Breast epithelium (tissue), 4 donors: ENCODE measurements at places on chromosomes 2 and 18.

DNA sequence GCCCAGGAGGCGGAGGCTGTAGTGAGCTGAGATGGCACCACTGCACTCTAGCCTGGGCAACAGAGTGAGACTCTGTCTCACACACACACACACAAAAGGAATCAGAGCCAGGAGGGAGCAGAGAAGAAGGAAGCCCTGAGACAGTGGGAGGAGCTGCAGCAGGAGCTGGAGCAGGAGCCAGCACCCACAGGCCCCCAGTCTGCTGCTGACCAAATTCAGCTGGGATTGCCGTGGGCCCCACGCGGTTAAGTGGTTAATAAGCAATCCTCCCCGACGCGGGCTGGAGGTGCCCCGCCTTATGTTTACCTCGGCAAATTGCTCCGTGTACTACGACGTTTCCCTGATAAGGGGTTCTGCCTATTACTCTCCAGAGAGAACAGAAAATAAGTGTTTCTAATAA is 265.3 kb downstream of the TWIST2 start:
- H3K4me3 ChIP-seq, result no peak overlapping the region
- H3K27me3 ChIP-seq, result no peaks in the 10 kb centered on the region
- peaks cover 12% of the 10 kb centered on the region for H3K4me1 ChIP-seq
- H3K27ac ChIP-seq, result no peak overlapping the region

DNA sequence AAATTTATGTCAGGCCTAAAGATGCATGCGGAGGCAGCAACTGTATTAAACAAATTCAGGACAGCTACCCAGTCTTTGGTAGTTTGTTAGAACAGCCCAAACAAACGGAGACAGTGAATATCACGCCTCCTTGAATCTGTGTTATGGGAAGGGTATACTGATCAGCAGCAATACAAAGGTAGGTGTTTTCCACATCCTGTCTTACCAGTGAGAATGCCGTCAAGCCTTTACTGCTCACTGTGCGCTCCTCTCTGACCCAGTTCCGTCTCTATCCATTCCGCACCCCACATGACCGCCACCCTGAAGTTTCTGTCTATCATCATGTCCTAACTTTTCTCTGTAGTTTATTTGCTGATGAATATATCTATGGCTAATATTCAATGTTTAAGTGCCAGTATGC is 473.3 kb downstream of the LPIN1 start:
- no peak overlapping the region for H3K27ac ChIP-seq
- no peak for DNase-seq
- no peak overlapping the region for H3K4me3 ChIP-seq
- no peaks in the 10 kb centered on the region for H3K27me3 ChIP-seq
- H3K4me1 ChIP-seq, result no peaks in the 10 kb centered on the region
- no peaks in the 10 kb centered on the region for H3K36me3 ChIP-seq

DNA sequence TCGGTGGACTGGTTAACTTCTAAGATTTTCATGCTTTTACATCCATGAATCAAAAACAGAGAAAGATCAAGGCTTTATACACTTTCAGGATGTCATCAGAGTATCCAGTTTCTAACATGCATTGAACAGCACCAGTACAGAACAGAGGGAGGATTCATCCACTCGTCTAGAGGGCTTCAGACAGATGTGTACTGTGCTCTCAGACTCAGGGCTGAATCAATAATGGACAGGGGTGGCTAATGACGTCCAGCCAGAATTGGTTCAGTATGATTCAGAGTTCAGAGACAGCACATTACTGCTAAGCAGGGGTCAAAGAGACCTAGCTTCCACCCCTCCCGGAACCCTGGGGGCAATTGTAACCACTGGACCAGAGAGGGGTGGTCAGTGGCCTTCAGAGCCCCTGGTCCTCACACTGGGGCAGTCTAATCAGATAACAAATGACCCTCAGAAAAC is 37.3 kb downstream of the RNU4ATAC start:
- H3K36me3 ChIP-seq, result no peaks in the 10 kb centered on the region
- no peak overlapping the region for H3K4me3 ChIP-seq
- DNase-seq, result no peak

DNA sequence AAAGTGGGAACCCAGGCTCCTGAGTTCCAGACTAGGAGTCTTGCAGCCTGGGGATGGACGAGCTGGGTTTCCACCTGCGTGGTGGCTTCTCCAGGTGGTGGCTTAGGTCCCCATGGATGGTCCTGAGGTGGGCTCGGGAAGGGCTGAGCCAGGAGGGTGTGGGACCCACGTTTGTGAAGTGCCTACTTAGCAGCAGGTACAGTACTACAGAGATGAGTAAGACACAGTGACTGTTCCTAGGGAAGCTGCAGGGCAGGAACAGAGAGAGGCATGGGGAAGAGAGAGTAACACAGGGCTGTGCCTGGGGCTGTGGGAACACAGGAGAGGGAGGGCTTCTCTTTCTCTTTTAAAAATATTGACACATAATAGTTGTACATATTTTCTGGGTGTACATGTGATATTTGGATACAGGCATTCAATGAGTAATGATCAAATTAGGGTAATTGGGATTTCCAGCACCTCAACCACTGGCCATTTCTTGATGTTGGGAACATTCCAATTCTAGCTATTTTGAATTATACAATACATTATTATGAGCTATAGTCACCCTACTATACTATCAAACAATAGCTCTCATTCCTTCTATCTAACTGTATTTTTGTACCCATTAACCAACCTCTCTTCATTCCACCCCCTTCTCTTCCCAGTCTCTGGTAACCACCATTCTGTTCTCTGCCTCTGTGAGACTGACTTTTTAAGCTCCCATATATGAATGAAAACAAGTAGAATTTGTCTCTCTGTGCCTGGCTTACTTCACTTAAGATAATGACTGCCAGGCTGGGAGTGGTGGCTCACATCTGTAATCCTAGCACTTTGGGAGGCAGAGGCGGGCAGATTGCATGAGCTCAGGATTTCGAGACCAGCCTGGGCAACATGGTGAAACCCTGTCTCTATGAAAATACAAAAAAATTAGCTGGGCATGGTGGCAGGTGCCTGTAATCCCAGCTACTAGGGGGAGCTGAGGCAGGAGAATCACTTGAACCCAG is 15.0 kb downstream of the TOGARAM2 start:
- H3K4me1 ChIP-seq, result no peaks in the 10 kb centered on the region
- no peak overlapping the region for H3K27ac ChIP-seq
- H3K27me3 ChIP-seq, result no peaks in the 10 kb centered on the region
- H3K36me3 ChIP-seq, result no peaks in the 10 kb centered on the region
- H3K4me3 ChIP-seq, result no peak overlapping the region

GRCh38 chr18:13499803-13500202 is 226.6 kb downstream of the FAM210A start:
- no peak overlapping the region for H3K4me3 ChIP-seq
- no peaks in the 10 kb centered on the region for H3K27me3 ChIP-seq
- H3K36me3 ChIP-seq, result no peaks in the 10 kb centered on the region
- DNase-seq, result no peak
- H3K27ac ChIP-seq, result peak overlapping the region; percentile 77

- no peak for DNase-seq
- no peak overlapping the region for H3K4me3 ChIP-seq
- H3K27me3 ChIP-seq, result peaks cover 66% of the 10 kb centered on the region
- no peaks in the 10 kb centered on the region for H3K4me1 ChIP-seq
- H3K27ac ChIP-seq, result no peak overlapping the region
Measured at GRCh38 chr2:26696351-26696816, 3.9 kb downstream of the KCNK3 start.

- H3K4me1 ChIP-seq, result no peaks in the 10 kb centered on the region
- DNase-seq, result no peak
- no peak overlapping the region for H3K4me3 ChIP-seq
- no peak overlapping the region for H3K27ac ChIP-seq
- H3K27me3 ChIP-seq, result no peaks in the 10 kb centered on the region
Measured at GRCh38 chr2:178949584-178949983, 100.4 kb downstream of the CCDC141 start.

DNA sequence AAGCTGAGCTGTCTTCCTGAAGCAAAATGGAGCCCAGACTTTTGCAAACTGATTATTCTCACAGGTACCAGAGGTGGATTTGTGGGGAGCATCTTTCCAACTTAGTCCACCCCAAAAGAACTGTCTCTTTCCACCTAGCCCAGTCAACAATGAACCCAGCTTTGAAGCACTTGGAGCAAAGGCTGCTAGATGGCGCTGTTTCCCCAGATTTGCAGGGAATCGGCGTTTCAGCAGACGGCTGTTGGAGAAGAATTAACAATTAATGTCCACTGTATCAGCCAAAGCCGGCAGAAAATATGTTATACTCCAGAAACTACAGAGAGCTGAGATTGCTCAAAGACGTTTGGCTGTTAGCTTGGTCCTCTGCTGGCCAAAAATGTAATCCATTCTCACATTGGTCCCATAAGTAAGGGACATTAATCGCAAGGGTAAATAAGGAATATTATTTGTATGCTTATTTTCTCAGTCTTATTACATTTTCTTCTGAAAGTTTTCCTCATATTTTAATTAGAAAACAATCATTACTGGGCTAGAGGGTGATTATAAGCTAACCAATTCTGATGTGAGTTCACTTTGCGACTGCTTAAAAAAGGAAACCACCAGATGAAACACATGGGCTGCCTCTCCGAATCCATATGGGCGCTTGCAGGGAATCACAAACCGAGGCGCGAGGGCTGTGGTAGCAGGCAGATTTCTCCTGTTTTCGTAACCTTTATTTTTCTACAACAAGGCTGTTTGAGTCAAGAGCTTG is 423.8 kb upstream of the MEX3C start:
- H3K4me1 ChIP-seq, result no peaks in the 10 kb centered on the region
- H3K27me3 ChIP-seq, result no peaks in the 10 kb centered on the region
- H3K4me3 ChIP-seq, result no peak overlapping the region
- peak; percentile 42 for DNase-seq
- no peak overlapping the region for H3K27ac ChIP-seq
- no peaks in the 10 kb centered on the region for H3K36me3 ChIP-seq

- H3K27me3 ChIP-seq, result no peaks in the 10 kb centered on the region
- H3K27ac ChIP-seq, result no peak overlapping the region
- H3K4me3 ChIP-seq, result no peak overlapping the region
- H3K4me1 ChIP-seq, result peaks cover 17% of the 10 kb centered on the region
Measured at GRCh38 chr18:10053861-10054260, 140.0 kb downstream of the VAPA start.

GRCh38 chr2:234687718-234688475 is 191.0 kb upstream of the ARL4C start:
- no peak overlapping the region for H3K27ac ChIP-seq
- no peaks in the 10 kb centered on the region for H3K27me3 ChIP-seq
- no peak overlapping the region for H3K4me3 ChIP-seq
- H3K36me3 ChIP-seq, result no peaks in the 10 kb centered on the region
- no peaks in the 10 kb centered on the region for H3K4me1 ChIP-seq

GRCh38 chr2:130393318-130393910 is 37.6 kb downstream of the PTPN18 start:
- H3K27me3 ChIP-seq, result no peaks in the 10 kb centered on the region
- no peaks in the 10 kb centered on the region for H3K4me1 ChIP-seq
- H3K36me3 ChIP-seq, result no peaks in the 10 kb centered on the region
- no peak overlapping the region for H3K4me3 ChIP-seq
- no peak overlapping the region for H3K27ac ChIP-seq
- no peak for DNase-seq

DNA sequence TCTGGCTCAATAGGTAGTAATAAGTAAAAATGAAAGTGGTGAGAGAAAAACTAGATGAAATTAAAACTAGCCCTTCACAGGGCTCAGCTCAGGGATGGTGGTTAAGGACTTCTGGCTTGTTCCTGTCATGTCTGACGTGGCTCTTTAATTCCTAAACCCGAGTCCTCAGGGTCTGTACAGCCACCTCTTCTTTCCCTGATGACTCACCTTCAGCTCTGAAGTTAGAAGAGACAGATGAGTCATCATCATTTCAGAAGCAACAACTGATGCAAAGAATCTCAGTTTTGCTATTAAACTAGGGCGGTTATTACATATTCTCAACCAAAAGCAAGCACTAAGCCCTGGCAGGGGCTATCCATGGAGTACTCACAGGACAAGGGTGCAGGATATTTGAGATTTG is 24.0 kb upstream of the ITGB6 start:
- H3K4me1 ChIP-seq, result peaks cover 73% of the 10 kb centered on the region
- H3K4me3 ChIP-seq, result no peak overlapping the region
- no peaks in the 10 kb centered on the region for H3K36me3 ChIP-seq
- DNase-seq, result no peak
- peak overlapping the region; percentile 90 for H3K27ac ChIP-seq

- DNase-seq, result no peak
- H3K27me3 ChIP-seq, result no peaks in the 10 kb centered on the region
- no peaks in the 10 kb centered on the region for H3K4me1 ChIP-seq
- H3K27ac ChIP-seq, result peak overlapping the region; percentile 97
- H3K36me3 ChIP-seq, result no peaks in the 10 kb centered on the region
Measured at GRCh38 chr18:31497404-31497835, 557 bp upstream of the DSG2 start.

DNA sequence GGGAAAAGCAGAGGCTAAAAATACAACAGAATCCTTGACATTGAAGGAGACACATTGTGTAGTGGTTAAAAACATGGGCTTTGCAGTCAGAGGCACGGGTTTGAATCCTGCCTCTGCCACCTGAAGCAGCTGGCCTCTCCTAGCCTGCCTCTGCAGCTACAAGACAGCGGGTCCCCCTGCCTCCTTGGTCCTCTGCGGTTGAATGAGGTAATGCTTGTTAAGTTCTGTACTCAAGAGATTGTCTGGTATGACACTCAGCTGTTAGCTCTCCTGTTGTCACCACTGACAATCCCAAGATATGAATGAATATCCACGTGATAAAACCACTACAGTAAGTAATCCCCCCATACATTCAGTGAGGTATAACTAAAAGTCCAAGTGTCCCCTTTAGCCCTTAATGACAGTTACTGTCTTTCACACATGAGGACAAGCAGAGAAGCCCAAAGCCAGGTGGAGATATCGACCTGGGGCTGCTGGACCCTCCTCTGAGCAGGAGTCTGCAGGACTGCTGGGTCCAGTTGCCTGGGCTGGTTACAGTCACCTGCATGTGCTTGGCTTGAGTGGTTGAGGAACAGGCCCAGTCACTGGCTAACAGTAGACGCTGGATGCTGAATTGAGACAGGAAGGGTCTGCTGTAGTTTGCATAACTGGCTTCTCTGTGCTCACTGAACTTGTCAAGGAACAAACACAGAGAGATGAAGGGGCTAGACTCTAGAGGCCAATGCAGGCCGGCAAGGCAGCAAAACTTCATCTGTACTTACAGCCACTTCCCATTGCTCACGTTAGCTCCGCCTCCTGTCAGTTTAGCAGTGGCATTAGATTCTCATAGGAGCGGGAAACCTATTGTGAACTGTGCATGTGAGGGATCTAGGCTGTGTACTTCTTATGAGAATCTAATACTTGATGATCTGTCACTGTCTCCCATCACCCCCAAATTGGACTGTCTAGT is 85.5 kb downstream of the TGFA start:
- no peak overlapping the region for H3K27ac ChIP-seq
- no peak for DNase-seq
- no peaks in the 10 kb centered on the region for H3K36me3 ChIP-seq
- no peak overlapping the region for H3K4me3 ChIP-seq
- H3K27me3 ChIP-seq, result no peaks in the 10 kb centered on the region

DNA sequence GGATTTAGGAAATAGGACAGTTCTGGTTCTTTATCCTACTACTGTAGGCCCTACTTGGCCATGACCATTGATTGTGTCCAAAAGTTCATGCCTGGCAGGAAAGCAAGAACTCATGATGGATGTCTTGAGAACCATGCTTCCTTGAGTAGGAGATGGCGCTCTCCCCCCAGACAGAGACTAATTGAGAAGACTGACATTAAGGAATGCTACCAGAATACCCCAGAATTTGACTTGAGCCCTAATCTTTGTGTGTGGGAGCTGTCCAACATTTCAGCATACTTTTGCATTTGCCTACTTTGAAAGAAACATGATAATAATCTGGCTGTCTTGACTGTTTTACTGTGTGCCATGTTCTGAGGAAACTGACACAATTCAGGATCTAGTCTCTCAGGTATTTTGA is 23.3 kb downstream of the MAPRE3 start:
- DNase-seq, result no peak
- H3K27me3 ChIP-seq, result no peaks in the 10 kb centered on the region
- H3K27ac ChIP-seq, result no peak overlapping the region
- no peaks in the 10 kb centered on the region for H3K4me1 ChIP-seq
- no peak overlapping the region for H3K4me3 ChIP-seq
